ENCODE measurements at places on chromosomes 4 and X.

DNA sequence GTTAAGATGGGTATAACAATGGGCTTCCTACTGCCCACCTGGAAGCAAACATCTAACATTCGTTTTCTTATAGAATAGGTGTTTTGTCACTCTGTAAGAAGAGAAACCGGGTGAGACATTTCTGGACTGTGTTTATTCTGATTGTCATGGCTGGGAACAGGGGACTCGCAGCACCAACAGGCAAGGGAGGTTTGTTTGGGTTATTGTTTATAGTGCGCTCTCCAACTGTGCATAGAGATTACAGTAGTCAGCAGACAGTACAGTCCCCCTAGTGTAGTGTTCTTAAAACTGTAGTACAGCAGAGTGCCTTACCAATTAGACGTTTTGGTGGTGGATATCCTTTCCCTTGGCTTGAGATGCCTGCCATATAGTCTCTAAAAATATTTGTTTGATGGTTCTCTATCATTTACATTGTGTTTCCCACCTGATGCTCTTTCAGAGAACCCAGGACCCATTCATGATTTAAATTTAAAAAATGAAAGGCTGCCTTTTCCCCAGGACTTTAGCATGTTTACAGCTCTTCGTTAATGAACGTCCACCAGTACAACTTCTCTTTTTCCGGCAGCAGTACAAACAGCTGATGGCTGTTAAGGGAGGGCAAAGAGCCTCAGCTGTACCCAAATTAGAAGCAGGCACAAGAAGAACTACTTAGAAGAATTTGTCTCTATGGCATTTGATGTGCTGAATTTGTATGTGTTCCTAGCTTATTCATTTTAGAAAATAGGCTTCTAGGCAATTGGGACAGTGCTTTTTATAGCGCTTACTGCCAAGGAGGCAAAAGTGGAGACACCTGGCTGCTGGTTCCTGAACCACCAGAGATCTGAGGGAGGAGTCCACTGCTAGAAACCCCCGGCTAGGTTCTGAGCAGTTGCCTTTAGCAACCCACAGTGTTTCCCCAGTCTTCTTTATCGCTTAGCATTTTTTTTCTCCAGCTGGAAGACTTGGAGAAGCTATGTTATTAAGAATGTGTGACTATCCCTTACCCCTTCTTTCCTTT is 1.0 kb upstream of the RNF150 start:
- no peak for DNase-seq

- no peak for DNase-seq
Measured at GRCh38 chr4:47719576-47719975, 118.3 kb downstream of the CORIN start.

DNA sequence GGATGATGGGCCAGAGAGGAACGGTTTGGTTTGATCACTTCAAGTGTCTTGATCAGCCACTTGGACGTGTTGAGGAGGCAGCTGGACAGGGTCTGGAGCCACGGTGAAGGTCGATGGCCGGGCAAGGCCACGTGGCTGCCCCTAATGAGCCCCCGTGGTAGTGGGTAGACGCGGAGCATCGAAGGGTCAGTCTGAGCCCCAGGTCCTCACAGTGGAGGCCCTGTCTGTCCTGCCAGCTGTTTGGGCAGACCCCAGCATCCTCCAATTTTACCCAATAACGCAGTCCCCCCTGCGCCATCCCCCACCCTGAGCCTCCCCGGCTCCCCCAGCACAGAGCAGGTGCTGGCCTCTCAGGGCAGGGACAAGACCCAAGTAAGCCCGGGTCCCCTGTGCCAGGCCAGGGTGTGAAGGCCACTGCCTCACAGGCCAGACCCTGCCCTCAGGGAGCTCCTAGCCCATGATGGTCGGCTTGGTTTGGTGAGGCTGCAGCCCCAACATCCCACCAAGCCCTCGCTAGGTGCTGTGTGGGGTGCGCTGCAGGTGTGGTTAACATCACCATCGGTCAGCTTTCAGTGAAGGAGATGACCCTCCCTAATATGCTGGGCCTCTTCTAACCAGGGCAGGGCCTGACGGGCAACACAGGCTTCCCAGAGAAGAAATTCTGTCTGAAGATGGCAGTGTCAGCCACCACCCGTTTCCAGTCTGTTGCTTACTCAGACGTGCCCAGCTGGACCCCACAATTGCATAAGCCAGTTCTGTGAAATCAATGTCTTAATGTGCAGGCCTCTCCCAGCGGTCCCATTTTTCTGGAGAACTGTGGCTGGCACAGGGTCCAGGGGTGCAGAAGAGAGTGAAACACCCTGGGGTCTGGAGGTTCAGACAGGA is 40.5 kb upstream of the NKX1-1 start:
- no peak for DNase-seq

DNA sequence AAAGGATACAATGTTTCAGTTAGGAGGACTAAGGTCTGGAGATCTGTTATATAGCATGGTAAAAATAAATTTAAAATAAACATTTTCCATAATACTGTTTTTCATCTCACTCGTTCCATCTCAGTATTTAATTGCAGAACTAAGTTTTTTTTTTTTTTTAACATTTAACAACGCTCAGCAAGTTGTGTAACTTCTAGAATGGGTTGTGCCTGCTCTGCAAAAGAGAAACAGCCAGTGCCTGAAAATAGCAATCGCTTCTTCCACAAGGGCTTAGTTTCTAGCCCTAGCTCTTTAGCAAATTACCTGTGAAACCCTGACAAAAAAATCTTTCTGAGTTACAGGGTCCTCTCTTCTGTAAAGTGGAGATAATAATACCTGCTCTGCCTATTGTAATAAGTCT is 41.9 kb downstream of the CNGA1 start:
- no peak for DNase-seq

GRCh38 chrX:136541294-136541693 is 9.3 kb downstream of the VGLL1 start:
- DNase-seq, result no peak

DNA sequence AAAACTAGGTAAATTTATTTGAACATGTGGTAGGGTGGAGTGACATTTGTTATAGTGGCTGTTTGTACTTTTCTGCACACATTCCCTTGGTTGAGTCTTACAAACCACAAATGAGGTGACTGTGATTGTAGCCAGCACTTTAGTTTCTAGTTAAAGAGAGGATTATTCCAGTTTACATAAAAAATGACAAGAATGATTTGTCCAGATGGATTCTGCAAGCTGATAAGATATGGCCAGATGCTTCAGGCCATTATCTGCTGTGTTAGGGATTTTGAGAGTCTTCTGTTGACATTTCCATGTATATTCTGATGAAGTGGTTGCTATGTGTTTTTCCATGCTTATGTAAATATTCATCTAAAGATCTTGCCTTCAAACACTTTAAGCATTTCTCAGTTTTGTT is 31.0 kb upstream of the PDE5A start:
- no peak for DNase-seq

GRCh38 chr4:8939160-8939839 is 67.7 kb upstream of the HMX1 start:
- DNase-seq, result no peak

DNA sequence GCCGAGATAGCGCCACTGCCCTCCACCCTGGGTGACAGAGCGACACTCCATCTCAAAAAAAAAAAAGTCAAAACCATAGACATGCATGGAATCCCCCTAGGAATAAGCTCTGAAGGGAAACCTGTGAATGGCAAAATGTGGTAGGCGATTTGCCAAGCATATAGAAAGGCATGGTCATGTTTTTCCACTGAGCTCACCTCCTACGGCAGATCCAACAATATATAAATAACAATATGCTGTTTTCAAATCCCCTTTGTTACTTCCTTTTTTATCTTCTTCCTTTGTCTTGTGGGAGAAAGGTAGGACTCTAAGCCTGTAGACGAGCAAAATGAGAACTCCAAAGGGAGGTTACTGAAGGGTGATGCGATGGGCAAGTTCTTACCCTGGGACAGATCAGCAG is 219.0 kb downstream of the PALLD start:
- no peak for DNase-seq

DNA sequence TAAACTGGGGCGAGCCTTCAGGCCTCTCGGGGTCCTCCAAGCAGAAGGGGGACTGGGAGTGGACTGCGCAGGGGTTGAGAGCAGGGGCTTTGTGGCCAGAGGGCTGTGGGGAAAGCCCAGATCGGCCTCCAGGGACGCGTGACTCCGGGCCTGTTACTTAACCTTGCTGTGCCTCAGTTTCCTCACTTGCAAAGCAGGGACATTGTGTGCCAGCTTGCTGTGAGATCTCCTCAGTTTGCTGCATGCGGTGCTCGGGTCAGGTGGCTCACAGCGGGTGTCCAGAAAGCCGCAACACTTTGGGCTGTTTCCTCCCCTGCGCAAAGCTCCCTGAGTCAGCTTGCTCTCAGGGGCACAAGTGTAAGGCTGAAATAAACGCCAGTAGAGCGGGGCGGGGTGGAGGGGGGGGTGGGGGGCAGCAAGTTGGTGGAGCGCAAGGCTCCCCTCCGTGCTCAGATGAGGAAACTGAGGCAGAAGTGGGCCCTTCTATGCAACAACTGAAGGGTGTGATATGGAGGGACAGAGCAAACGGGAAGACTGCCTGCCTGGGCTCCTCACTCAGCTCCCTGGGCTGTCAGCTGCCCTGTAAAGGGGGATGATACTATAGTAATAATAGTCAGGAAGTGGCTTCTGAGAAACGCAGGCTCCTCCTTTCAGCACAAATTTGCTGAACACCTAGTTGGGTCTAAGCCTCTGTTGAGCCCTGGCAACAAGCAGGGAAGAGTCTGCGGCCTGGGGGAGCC is 101.0 kb downstream of the HMX1 start:
- DNase-seq, result no peak

GRCh38 chr4:188008377-188008776 is 12.8 kb downstream of the ZFP42 start:
- no peak for DNase-seq

DNA sequence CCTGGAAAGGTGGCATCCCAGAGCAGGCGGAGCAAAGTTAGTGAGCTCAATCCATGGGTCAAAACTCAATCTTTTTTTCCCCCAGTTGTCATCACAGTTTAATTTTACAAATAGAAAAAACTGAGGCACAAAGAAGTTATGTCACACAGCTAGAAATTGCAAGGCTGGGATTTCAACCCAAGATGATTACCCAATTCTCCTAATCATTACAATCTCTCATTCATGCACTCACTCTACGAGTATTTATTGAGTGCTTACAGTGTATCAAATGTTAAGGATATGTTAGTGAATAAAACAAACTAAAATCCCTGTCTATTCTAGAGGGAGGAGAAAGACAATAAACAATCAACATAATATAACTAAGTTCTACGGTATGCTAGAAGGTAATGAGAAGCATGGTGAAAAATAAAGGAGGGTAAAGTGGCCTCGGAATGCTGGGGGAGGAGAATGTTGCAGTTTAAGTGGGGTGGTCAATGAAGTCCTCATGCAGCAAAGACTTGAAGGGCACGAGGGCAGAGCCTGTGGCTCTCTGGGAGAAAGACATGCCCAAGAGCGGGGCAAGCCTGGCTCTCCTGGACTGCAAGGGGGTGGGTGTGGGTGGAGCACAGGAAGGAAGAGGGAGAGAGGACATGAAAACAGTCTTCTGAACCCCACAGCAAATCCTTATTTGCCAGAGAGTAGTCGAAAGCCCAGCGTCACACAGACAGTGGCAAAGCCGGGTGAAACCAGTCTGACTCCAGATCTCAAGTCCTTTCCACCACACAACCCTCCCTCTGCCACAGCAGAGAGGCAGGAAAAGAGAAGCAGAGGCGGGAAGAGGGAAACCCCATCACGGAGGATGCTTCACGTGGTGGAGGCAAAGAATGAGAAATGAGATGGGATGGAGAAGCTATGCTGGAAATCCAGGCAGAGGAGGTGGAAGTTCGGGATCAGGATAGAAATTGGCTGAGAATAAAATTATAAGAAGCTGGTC is 48.3 kb downstream of the RAB33B start:
- DNase-seq, result no peak

GRCh38 chr4:150259861-150260567 is 181.8 kb downstream of the DCLK2 start:
- DNase-seq, result no peak

DNA sequence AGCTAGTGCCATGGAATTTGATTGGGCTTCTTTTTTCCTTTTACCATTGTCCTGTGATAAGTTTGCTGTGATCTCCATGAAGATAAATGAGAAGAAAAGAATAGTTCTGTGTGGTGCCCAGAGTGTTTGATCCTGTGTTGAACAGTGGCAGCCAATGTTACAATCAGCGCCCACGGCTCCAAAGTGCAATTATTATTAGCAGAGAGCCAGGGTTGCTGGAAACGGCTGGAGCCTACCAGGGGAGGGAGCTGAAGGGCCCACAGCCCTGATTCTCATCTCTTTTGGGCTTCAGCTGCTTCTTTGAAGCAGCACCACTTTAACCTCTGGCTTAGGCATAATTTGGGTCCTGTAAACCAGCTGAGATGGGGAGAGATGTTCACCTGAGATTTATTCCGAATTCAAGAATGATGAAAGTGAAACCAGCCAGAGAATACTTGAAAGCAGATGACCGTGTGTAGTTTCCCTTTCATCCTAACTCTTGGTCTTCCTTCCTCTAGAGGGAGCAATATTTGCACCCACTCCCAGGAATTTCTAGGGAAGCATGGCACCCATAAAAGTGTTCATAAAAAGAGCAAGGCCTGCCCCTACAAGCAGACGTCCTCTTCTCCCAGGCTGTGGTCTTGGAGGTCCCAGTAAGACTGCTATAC is 298.3 kb downstream of the EVC2 start:
- no peak for DNase-seq

GRCh38 chr4:15568821-15569220 is 86.3 kb downstream of the FBXL5 start:
- DNase-seq, result no peak

DNA sequence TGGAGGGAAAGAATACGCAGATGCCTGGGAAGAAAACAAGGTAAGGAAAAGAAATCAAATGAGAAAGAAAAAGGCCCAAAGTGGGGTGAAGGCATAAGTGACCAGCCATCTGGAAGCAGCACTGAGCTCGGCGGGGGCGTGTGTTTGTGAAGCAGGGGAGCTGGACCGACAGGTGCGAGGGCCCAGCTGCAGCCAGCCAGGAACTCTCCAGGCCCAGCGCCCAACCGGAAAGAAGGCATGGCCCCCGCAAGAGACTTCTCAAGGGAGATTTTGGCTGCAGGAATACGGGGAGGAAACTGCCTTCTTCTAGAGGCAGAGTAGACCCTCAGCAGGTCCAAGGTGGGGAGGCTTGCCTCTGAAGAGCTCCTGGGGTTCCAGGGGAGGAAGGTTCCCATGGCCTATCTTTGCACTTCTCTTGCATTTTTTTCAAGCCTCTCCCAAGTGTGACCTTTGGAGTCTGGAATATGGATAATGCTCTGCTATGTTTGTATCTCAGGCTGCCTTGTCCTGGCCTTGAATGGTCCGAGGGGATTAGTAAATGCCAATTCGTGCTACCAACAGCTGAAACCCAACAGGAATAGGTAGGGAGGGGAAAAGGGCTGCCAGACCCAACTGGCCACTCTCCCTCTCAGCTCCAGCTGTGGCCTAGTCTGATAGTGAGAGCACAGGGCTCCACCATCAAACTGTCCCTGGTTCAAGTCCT is 10.8 kb upstream of the CITED1 start:
- no peak for DNase-seq

DNA sequence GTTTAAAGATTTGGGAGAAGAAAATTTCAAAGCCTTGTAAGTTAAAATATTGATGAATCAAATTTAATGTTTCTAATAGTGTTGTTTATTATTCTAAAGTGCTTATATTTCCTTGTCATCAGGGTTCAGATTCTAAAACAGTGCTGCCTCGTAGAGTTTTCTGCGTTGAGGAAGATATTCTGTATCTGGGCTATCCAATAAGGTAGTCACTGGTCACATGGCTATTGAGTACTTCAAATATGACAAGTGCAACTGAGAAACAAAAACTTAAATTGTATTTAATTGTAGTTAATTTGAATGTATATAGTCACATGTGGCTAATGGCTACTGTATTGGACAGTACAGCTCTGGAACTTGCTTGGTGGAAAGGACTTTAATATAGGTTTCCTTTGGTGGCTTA is 1.1 kb downstream of the ALB start:
- no peak for DNase-seq
